ENCODE measurements at places on chromosomes 11 and 22. TPM values are rescaled to one million over a fixed set of nuclear protein-coding genes. Genes with fewer than 3 reads are reported as not detected.

Gene RFPL2
- total RNA-seq, result not detected

DNA sequence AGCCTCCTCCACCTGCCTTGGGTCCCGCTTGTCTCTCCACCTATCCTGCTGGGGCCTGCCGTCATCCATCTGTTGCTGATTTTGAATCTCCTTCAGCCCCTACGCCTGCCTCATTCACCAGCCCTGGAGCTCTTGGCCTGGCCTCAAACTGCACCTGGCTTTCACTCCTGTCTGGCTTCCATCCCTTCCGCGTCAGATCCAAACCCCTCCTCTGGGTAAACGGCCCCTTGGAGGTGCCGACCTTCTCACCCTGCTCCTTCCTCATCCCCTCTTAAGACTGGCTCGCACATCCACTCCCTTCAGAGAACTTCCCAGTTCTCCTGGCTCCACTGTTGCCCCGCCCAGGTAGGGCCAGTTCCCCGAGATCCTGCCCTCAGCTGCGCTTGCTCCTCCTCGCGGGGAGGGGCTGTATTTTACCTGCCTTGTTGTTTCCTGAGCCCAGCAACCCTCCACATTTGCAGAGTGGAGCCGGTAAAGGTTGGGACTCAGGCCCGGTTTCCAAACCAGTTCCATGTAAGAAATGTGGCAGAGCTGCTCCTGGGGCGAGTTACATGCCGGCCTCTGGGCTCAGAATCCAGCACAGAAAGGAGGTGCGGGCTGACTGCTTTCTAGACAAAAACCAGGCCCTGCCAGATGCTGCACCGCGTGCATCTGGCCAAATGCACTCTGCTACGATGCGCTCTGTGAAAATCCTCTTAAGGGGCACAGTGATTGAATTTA lies 13.9 kb upstream of the SHANK2 start:
- no peak for DNase-seq

- DNase-seq, result no peak
Measured at GRCh38 chr11:16741473-16741872, 3.0 kb downstream of the C11orf58 start.

- DNase-seq, result no peak
Measured at GRCh38 chr11:96905143-96905542, 515.3 kb downstream of the JRKL start.

Gene CBX6
- 60.3 TPM for total RNA-seq

DNA sequence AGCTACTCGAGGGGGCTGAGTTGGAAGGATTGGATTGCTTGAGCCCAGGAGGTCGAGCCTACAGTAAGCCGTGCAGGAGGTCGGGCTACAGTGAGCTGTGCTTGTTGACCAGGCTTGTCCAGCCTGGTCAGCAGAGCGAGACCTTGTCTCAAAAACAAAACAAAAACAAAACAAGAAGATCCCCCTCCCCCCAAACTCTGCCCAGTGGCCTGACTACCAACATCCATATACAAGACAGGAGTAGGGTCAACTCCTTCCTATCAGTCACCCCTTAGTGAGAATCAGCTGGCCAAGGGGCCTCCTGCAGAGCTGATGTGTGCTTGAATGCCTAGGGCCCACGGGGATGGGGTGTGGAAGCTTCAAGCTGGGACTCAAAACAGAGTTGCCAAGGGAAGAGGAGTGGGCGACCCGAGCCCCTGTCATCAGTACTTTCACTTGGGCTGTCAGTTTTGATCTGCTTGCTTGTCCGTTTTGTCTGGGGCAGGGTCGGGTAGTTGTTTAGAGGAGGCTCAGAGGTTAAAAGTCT lies 942 bp upstream of the TSPAN18 start:
- DNase-seq, result no peak

- peak; percentile 76 for DNase-seq
Measured at GRCh38 chr11:69008737-69009440, 4.2 kb downstream of the MRGPRF start.

- no peak for DNase-seq
Measured at GRCh38 chr11:67545280-67545679, 22.0 kb upstream of the CABP2 start.

DNA sequence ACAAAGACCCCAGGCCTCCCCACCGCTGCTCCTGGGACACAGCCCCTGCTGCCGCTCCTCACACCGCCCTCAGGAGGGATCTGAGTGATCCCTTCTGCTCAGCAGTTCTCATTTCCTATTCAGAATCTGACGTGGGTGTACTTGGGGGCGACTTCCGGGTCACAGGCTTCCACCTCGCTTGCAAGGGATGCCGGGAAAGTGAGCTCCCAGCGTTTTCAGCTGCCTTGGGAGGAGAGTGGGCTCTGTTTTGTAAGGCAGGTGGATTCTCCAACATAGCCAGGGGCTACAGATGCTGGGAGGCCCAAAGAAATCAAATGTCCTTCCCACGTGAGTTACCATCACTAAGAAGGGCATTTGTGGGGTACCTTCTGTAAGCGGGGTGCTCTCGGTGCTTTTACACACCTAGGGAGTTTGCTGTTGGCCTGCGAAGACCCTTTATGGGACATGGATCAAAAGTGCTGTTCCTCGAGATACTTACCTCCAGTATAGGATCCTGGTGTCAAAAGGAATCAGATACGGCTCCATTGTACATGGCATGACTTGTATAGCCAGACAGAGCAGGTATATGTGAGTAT lies 9.7 kb upstream of the LRRC10B start:
- no peak for DNase-seq

- no peak for DNase-seq
Measured at GRCh38 chr11:111601636-111601978, 642 bp upstream of the SIK2 start.

GRCh38 chr11:45395947-45396346 lies 109.8 kb upstream of the SYT13 start:
- peak; percentile 46 for DNase-seq

DNA sequence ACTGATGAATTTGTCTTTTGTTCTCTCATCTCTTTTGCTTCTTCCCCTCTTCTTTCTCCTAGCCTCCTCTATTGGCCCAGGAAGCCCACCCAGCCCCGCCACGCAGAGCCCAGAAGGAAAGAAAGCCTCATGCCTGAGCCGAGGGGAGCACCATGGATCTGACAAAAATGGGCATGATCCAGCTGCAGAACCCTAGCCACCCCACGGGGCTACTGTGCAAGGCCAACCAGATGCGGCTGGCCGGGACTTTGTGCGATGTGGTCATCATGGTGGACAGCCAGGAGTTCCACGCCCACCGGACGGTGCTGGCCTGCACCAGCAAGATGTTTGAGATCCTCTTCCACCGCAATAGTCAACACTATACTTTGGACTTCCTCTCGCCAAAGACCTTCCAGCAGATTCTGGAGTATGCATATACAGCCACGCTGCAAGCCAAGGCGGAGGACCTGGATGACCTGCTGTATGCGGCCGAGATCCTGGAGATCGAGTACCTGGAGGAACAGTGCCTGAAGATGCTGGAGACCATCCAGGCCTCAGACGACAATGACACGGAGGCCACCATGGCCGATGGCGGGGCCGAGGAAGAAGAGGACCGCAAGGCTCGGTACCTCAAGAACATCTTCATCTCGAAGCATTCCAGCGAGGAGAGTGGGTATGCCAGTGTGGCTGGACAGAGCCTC lies 3.8 kb downstream of the ZBTB16 start:
- DNase-seq, result peak; percentile 69

- no peak for DNase-seq
Measured at GRCh38 chr11:47466701-47467250, 17.8 kb upstream of the RAPSN start.

Gene LDLRAD3
- 4.4 TPM for total RNA-seq

GRCh38 chr22:20641919-20642579 lies 131.9 kb upstream of the SERPIND1 start:
- DNase-seq, result no peak

- DNase-seq, result no peak
Measured at GRCh38 chr22:19756288-19757128, 4.1 kb upstream of the TBX1 start.

DNA sequence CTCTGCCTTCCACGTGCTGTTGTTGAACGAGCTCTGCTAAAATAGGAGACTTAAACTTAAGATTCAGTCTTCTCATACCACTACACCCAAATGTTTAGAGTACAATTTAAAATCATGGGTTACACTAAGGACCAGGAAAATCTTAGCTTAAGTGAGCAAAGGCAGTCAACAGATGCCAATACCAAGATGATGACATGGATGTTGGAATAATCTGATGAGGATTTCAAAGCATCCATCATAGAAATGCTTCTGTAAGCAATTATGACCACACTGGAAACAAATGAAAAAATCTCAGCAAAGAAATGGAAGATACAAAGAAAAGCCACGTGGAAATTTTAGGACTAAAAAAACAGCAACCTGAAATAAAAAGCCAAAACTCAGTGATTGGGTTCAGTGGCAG lies 109.8 kb downstream of the ATXN10 start:
- no peak for DNase-seq

- DNase-seq, result peak; percentile 74
Measured at GRCh38 chr22:19808873-19809478, 45.7 kb downstream of the GNB1L start.

GRCh38 chr22:16827506-16827905 lies 2.3 kb upstream of the XKR3 start:
- DNase-seq, result no peak

GRCh38 chr22:42811459-42811858 lies 45.6 kb downstream of the ARFGAP3 start:
- DNase-seq, result no peak

Gene MOGAT2
- total RNA-seq, result not detected

GRCh38 chr11:58006940-58007339 lies 16.7 kb upstream of the OR9Q1 start:
- DNase-seq, result no peak

Gene C11orf97
- not detected for total RNA-seq

Gene NKAPD1
- 9.7 TPM for total RNA-seq

DNA sequence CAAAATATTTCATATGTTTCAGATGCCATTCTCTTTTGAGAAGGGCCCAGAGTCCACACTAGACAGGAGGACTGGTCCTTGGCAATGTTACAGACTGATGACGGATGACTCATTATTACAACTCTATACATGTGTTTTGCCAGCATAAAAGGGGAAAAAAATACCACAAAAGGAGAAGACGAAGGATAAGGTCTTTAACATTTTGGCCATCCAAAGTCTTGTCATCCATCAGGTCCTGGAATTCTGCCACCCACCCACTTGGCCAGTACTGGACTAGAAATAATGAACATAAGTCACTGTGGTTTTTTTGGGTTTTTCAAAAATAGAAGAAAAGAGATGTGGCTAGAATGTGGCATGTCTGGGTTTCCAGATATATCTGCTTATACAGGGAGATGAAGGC lies 57.7 kb upstream of the BDNF start:
- DNase-seq, result no peak

- no peak for DNase-seq
Measured at GRCh38 chr11:8610532-8611116, 16.6 kb upstream of the STK33 start.

GRCh38 chr11:106495046-106495445 lies 417.6 kb downstream of the AASDHPPT start:
- no peak for DNase-seq

Gene NTM
- 3.4 TPM for total RNA-seq

DNA sequence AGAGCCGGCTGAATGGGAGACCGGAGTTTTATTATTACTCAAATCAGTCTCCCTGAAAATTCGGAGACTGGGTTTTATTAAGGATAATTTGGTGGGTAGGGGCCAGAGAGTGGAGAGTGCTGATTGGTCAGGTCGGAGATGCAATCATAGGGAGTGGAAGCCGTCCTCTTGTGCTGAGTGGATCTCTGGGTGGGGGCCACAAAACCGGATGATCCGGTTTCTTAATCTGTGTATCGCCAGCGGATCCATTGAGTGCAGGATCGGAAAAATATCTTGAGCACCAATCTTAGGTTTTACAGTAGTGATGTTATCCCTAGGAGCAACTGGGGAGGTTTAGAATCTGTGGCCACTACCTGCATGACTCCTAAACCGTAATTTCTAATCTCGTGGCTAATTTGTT lies 886 bp upstream of the NIPSNAP1 start:
- DNase-seq, result no peak

DNA sequence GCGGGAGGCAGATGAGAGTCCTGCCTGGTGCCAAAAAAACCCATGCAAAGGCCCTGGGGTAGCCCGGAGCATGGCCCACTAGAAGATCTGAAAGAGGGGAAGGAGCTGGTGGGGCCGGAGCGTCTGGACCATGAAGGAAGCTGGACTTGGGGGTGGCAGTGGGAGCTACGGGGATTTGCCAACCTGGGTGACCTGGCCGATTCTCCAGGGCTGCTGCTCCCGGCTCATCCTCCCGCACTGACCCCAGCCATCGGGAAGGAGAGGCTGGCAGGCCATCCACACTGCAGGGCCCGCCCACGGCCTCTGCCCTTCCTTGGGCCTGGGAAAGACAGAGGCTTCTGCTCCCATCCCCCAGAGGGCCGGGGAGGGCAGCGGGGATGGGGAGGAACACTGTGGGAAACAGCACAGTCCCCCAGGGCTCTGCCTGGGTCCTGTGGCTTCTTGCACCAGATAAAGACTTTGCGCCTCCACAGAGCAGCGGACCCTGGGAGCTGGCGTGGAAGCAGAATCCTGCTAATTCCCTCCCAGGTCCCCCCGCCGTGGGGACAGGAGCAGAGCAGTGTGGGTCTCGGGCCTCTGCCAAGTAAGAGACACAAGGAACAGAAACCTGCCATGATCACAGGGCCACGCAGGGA lies 87.1 kb upstream of the LINC01488 start:
- no peak for DNase-seq

DNA sequence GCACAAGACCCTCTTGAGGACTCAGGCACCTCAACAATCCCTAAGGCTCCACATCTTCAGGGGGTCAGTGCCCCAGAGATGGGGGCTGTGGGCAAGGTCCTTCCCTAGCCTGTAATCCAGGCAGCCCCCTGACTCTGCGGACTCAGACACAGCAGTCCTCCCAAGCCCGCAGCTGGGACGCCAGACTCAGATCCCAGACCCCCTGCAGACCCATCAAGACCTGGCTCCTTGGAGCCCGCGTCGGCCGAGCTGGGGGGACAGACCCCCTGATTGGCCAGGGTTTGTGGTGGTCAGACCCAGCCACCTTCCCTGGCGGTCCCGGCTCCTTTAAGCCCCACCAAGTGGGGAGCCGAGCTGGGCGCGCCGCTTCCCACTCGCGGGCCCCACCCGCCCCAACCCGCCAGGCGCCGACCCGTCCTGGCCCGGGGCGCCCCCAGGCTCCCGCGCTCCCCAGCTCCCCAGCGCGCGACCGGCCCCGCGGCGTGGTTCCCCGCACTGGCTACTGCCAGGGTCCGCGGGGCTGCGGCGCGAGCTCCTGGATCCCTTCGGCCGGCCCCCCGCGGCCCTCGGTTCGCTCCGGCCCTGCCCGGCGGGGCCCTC lies 458 bp downstream of the OSBPL5 start:
- DNase-seq, result peak; percentile 77

Gene SYT12
- 2.2 TPM for total RNA-seq

- no peak for DNase-seq
Measured at GRCh38 chr11:132471466-132471865, 1060.8 kb downstream of the OPCML start.
